C1 segment of cervical spinal cord (tissue), 14 donors: ENCODE measurements at places on chromosomes 7 and 10.

DNA sequence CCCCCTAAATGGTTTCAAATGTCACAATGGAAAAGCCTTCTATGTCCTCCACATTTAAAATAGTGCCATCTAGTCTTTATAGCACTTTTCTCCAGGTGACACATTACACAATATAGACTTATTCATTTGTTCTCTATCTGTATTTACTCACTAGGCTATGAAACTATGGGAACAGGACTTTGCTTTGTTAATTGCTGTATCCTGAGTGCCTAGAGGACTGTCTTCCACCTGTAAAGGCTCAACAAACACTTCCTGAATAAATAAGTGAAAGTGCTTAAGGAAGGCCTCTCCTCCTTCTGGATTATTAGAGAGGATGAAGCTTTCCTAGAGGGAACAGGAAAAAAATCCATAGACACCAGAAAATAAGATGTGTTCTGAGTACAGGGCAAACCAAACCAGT lies 397.6 kb upstream of the LRRN3 start:
- no peak for DNase-seq

GRCh38 chr10:76621886-76622620 lies 1015.6 kb downstream of the KCNMA1 start:
- no peak for DNase-seq

GRCh38 chr7:137120690-137121089 lies 222.8 kb downstream of the PTN start:
- no peak for DNase-seq

GRCh38 chr10:77504196-77504872 lies 133.3 kb downstream of the KCNMA1 start:
- no peak for DNase-seq

GRCh38 chr7:49023345-49024328 lies 99.3 kb downstream of the CDC14C start:
- no peak for DNase-seq

- no peak for DNase-seq
Observed at GRCh38 chr7:113141803-113142202, 23.4 kb upstream of the SMIM30 start.

GRCh38 chr7:45027774-45028114 lies 27.7 kb downstream of the CCM2 start:
- no peak for DNase-seq

DNA sequence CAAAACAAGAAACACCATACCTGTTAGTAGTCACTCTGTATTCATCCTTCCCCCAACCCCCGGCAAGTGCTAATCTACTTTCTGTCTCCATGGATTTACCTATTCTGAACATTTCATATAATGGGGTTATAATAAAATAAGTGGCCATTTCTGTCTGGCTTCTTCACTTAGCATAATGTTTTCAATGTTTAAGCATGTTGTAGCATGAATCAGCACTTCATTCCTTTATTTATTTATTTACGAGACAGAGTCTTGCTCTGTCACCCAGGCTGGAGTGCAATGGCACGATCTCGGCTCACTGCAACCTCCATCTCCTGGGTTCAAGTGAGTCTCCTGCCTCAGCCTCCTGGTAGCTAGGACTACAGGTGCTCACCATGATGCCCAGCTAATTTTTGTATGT lies 69.2 kb downstream of the HIP1 start:
- no peak for DNase-seq

DNA sequence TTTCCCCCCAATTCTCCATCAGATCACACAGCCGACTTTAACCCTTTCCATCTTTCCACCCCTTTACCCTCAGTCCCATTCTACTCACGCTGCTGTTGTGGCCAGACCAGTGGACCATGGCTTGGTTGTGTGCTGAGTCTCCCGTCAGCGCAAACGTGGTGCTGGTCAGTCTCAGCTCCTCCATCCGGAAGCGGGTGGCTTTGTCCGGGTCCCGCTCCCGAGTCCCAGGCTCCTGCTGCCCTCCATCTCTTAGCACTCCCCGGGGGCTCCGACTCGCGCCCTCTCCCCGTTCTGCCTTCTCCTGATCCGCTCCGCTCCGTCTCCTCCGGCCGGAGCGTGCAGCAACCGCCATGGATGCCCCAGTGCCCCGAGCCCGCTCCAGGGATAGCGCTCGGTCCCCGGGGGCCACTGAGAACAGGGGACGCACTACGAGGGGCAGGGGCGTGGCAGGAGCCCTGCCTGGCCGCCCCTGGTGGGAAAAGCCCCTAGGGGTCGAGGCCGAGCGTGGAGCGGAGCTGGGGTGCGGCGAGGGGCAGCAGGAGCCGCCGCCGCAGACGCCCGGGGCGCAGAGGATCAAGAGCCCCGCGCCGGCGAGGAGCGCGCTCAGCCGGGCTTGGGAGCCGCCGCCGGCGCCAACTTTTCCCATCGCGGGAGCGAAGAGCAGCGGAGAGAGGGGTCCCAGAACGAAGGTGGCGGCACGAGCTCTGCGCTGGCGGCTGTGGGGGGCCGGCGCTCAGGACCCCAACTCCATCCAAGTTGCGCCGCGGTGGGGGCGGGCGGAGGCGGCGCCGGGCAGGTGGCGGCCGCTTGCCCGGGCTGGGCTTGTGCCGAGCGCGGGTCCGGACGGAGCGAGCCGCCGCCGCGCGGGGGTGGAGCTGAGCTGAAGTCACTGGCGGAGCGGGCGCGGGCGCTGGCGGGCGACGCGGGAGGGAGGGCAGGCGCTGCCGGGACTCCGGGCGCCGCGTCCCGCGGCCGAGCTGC lies at the start of gene SORCS1:
SORCS1 (minus strand) TSS at position 826 of the 981 bp plus-strand sequence.
- DNase-seq, result no peak

- DNase-seq, result no peak
Observed at GRCh38 chr10:95329296-95329695, 38.5 kb upstream of the PDLIM1 start.

DNA sequence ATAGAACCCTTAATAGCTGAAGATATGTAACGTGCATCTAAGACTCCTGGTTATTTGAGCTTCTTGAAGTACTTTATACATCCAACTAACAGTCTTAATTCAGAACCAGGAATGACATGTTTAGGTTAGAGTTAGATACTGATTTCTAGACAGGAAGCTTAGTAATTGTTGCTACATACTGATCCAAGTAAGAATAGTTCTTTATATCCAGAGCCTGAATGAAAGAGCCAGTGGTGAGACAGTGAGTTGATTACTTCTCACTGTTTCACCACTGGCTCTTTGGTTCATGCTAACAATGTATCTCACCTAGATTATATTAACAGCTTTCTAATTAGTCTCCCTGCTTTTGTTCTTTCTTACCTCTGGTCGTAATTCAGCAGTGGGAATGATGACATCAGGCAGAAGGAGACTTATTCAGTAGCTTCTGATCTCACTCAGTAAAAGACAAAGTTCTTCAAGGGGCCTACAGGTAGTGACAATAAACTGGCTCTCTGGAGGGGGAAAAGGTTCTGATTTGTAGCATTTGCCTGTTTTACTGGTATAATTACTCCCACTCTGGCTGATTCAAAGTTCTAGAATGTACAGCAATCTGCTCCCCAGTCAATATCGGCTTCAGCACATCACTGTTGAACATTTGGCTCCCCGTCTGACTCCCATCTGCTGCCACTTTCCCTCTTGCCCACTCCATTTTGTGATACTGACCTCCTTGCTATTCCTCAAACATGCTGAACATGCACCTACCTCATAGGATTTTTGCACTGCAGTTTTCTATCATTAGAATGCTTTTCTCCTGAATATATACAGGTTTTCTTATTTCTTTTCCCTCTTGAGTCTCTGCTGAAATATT lies 29.1 kb downstream of the MCU start:
- DNase-seq, result no peak

- no peak for DNase-seq
Observed at GRCh38 chr7:48280100-48280499, 108.8 kb downstream of the ABCA13 start.

DNA sequence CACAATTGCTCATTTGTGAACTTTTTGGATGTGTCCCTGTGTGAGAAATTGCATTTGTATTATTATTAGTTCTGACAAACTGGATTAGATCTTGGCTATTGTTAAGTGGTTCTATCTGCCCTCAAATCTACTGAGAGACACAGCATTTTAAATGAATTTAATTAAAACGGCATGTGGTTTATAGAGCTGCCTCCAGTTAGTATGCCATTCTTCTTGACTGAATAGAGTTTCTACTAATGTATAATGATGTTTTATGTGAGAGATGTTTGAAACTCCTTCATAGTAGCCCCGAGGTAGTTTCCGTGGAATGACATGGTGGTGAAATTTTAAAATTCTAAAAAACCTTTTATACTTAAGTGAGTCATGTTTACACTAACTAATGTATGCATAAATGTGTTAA lies 110.9 kb downstream of the DYNC1I1 start:
- DNase-seq, result no peak

DNA sequence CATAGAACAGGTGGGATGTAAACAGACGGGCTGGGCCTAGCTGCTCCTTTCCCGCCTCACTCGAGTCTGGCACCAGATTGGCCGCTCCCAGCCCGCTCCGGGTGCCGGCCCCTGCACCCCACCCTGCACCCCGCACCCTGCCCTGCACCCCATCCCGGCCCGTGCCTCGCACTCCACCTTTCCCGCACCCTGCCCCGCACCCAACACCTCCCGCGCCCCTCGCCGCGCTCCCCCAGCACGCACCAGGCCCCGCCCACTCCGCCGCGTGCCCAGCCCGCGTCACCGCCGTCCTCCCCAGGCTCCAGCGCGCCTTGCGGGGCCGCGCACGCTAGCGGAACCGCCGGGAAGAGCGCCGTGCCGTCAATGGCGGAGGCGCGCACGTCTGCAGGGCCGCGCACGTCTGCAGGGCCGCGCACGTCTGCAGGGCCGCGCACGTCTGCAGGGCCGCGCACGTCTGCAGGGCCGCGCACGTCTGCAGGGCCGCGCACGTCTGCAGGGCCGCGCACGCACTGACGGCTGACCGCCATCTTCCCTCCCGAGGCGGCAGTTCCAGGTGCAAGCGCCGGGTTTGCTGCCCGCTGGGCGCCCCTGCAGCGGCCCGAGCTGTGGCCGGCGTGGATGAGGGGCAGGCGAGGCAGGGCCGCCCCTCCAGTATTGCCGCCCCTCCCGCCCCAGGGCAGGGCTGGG lies at the start of gene UBE3C:
UBE3C (plus strand) TSS at position 503 of the 687 bp plus-strand sequence. CDS start 347 bp downstream, outside the sequence.
- DNase-seq, result peak; percentile 80

DNA sequence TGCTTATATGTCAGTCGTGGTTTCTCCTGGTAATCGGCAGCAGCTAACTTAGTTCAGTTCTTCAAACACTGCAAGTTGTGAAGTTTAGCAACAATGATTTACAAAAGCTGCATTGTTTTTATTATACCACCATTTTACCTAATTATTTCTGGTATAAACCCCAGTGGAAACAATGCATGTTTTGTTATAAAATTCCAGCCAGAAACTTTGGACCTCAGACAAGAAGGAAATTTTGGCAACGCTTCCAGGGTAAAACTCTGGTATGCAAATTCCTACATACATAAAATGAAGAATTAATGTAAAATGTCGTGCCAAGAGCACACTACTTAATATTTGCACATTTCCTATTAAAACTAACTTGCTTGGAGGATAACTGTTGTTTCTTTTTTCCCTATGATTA lies 277.4 kb upstream of the LYZL1 start:
- no peak for DNase-seq

- DNase-seq, result no peak
Observed at GRCh38 chr10:132626761-132627665, 89.4 kb downstream of the INPP5A start.

DNA sequence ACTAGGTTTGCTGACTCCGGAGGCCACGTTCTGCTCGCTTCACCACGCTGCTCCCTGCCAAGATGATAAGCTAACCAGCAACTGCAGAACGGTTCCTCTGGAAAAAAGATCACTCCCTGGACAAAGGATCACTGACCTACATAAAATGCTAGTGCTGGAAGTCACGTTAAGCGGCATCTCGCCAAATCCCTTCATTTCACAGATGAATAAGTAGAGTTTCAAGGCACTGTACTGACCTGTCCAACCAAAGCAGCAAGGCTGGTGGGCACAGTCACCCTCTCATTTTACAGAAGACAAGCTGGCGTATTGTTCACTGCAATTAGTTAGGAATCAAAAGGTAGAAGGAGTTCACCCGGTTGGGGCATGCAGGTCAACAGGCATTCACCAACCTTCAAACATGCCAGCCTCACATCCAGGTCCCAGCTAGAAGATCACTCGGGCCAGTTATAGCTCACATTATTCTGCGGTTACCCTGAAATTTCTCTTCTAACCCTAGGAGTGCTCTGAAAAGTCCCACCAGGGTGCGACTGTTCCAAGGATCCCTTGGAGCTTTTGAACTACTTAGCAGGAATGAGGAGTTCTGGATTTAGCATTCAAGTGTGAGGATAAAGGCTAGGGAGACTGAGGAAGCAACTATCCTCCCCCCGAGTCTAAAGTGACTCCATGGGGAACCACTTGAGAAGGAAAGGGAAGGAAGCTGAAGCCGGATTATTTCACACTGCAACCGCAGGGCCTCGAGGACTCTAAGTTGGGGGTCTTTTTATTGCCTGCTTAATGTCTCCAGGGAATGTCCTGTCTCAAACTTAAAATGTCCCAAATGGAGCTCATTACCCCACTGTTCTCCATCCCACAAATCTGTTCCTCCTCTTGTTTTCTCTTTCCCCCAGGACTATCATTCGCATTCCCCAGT lies 32.8 kb downstream of the HIPK2 start:
- no peak for DNase-seq

DNA sequence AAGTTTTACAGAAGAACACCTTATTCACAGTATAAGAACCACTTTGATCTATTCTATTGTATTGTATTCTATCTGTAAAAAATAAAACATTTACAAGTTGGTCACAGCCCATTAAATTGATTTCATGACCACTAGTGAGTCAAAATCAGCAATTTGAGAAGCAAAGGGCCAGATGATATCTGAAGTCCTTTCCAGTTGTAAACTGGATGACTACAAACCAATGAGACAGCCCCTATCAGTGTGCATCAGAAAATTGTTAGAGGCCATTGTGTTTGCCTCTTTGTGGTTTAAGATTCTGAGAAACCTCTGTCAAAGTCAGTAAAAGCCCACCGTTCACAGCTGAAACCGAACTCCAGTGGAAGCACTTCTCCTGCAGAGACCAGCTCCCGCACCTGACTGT lies 54.8 kb downstream of the TBXAS1 start:
- no peak for DNase-seq

- no peak for DNase-seq
Observed at GRCh38 chr10:73478636-73479035, 17.2 kb downstream of the PPP3CB start.

DNA sequence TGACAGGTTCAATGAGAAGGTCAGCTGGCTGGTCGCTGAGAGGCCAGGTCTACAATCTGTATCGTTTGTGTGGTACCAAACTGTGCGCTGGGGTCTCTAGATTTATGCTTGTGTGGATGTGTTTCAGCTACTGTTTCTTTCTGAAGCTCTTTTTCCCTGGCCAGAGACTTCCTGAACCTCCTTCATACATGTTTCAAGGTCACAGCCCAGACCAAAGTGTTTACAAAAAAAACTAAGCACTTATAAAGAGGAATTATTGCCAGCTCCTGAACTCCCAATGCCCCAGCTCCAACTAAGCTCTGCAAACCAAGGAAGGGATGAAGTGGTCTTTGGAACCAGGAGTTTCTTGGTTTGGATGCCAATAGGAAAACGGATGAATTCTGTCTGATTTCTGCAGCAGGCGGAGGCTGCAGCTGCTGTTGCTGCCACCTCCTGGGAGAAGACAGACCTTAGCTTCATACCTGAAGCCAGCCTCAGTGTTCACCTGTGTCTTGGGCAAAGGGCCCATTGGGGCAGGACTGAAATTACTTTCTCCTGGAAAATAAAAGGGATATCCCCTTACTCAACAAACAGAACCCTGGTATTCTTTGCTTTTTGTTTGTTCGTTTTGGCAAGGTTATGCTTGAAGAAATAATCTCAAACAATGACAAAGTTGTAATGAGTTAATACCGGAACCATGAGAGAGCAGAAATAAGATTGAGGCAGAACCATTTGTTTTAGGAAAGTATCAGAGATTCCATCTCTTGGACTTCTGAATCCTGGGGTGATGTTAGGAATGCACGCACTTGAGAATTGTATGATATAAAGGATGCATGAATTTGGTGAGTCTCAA lies 24.6 kb upstream of the MKLN1 start:
- no peak for DNase-seq

- no peak for DNase-seq
Observed at GRCh38 chr10:104766341-104766740, 125.3 kb downstream of the SORCS3 start.
